Naive thymus-derived CD4-positive, alpha-beta T cell (primary cell): ENCODE measurements at places on chromosomes 1 and 21. TPM values are rescaled to one million over a fixed set of nuclear protein-coding genes. Genes with fewer than 3 reads are reported as not detected.

- no peak for DNase-seq
Observed at GRCh38 chr1:181314959-181315358, 168.4 kb upstream of the CACNA1E start.

GRCh38 chr1:161834967-161835550 lies 68.9 kb downstream of the ATF6 start:
- no peak for DNase-seq

DNA sequence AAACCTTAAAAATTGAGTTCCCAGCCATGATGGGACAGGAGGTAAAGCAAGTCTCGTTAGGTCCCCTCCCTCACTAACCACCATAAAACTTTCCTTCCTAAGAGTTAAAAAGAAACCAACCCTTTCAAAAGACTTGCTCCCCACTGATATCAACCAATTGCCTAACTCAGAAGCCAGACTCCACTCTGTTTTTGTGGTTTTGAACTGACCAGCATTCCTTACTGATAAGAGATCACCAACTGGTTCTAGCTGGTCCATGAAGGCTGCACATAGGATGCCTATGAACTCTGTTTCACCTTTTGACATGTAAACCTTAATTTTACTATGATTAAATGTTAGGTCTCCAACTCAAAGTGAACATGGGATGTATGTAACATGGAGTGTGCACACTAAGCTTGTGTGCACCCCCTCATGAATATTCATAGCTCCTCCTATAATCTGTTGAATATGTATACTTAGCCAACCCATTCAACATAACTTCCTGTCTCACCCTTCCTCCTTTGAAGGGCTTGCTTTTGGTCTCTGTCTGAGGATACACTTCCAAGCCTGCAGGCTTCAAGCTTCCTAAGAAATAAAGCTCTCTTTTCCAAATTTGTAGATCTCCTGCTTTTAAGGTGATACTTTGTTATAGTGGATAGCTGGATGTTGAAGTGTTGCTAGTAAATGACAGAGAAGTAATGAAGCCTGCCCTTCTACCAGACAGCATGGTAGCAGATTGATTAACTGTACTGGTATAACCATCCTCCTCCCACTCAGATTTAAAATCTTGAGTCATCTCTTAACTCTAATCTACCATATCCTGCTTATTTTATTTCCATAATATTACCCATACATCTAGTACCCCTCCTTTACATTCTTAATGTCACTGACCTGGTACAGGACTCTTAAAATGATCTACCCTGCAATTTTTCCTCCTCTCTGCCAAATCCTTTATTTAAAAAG lies 95.6 kb downstream of the ZNF644 start:
- no peak for DNase-seq

DNA sequence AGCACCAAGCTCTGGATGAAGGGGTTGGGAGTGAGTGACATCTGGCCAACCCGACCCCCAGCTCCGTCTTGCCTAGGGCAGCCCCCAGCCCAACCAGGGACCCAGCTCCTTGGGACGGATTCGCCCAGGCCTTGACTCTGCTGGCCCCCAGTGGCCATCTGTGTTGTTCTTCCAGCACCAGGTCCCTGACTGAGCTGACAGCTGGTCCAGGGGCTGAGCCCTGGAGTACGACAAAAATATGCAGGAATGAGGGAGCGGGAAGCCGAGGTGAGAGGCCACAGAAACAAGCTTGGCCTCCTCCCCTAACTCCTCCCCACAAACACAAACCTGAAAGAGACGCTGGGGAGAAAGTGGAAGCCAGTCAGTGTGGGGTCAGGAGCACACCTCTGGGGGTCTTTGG lies 55.0 kb upstream of the PAX7 start:
- no peak for DNase-seq

DNA sequence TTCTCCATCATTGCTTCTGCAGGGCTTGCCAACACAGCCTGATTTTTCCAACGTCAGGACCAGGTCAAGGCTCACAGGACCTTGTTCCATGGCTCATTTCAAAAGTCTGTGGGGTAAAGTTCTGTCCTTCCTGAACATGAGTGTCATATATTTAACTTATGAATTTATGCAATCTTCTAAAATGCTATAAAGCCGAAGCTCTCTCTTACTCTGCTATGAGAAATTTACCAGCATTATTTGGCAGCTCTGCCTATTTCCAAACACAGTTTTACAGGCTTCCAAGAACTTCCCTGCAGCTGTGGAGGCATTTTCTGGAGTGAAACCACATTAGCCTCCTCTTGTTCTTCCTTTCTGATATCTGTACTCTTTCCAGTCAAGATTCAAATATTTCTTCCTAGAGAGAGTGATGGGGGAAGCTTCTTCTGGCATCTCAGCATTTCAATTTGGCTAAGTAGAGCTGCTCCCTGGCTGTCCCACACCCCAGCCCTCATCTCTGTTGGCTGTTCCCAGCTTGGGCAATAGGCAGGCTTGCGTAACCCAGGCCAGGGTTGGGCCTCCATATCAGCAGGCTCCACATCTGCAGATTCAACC lies 15.6 kb upstream of the HMGCS2 start:
- DNase-seq: no peak

GRCh38 chr21:16194095-16194787 lies 464.5 kb downstream of the USP25 start:
- no peak for DNase-seq

DNA sequence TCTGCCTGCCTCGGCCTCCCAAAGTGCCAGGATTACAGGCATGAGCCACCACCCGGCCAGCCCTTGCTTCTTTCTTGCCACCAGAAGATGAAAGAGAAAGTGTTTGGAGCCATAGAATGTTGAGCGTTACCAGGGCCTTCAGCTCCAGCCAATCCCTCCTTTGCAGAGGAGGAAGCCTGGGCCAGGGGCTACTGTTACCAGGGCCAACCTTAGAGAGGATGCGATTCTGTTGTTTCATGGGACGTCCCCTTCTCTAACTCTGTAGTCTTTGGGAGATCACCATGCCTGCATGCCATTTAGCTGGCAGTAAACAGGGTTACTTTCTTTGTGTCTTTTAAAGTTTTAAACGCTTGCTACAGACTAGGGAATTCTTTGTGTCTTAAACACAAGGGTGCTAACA lies 45.8 kb downstream of the CLDN14 start:
- DNase-seq: no peak

DNA sequence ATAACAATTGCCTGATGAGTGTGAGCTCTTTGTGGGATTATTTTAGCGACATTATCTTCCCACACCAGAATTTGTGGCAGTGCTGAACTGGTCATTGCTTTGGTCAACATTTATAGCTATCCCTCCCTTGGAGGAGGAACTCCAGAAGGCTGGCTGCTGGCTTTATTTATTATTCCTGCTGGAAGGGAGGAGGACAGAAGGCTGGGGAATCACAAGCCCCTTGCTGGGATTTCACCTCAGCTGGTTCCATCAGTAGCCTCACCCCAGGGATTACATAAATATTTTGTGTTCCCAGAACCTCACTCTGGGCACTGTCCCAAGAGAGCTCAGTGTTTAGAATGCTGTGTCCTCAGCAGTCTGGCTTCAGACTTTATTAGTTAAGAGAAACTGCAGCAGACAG lies 102.8 kb upstream of the C1orf21 start:
- DNase-seq: no peak

- no peak for DNase-seq
Observed at GRCh38 chr21:15003463-15004135, 61.2 kb downstream of the NRIP1 start.

DNA sequence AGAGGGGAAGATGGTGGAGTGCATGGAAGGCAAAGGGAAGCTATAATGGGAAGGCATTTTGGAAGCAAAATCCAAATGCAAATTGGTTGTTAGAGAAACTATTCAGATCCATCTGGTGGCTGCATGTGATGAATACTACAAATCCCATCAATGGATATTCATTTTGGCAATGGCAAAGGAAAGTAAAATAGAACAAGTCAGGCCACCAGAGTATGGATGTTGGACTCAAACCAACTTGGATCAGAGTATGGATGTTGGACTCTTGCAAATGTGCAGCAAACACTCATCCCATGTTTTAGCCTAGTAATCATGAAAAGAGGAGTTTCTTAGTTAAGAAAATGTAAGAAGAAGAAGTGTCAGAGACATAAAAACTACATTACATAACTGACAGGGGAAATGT lies 289.6 kb upstream of the DAB1 start:
- DNase-seq: no peak

DNA sequence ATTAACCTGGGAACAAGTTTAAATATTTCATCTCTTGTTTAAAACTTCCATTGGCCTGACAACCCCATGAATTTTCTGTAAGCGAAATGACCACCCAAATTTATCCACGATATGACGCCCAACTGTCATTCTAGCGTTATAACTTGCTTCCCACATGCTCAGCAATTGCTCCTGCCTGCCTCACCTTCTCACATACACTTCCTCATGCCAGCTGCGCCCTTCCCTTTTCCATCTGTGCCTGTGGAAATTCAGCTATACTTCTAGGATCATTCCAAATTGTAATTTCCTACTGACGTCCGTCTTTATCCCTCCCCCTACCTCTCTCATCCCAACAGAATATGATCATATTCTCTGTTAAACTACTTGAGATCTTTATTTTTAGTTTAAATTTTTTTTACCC lies 248.0 kb downstream of the RGS7 start:
- DNase-seq: no peak

- DNase-seq: no peak
Observed at GRCh38 chr1:214120951-214121350, 133.2 kb downstream of the PROX1 start.

DNA sequence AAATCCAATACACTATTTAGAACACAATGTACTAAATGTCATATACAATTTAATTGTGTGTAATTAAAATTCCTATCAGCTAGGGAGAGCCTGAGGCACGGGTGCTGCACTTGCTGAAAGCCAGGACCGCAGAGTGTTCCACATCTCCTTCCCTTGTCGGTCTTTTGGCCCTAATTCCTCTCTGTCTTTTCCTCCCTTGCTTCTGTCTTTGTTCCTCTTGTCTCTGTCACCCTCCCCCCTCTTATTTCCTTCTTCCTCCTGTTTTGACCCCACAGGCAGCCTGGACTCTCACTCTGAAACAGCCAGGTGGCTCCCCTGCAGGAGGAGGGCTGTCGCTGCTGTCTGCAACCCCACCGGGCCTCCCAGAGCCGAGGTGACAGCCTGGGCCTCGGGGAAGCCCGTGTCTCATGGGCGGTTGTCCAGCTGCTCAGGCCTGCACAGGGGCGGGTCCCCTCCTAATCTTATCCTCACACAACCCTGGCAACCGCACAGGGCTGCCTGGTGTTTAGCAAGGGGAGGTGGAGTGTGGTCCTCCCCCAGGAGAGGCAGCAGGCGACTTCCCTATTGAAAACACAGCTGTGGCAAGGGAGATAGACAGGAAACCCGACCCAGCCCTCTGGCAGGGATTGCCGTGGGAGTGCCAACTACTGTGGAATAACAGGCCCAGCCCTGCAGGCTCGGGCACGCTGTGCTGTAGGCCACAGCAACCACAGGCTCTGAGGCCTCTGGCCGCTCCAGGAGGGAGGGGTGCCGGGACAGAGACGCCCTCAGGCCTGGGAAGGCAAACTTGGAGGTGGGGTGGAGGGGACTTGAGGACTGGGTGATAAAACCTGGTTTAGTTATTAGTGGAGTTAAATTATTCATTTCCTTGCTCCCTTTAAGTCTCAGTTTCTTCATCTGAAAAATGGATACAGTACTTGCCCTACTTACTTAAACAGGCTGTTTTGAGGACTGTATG lies 68.8 kb upstream of the WDR26 start:
- no peak for DNase-seq

DNA sequence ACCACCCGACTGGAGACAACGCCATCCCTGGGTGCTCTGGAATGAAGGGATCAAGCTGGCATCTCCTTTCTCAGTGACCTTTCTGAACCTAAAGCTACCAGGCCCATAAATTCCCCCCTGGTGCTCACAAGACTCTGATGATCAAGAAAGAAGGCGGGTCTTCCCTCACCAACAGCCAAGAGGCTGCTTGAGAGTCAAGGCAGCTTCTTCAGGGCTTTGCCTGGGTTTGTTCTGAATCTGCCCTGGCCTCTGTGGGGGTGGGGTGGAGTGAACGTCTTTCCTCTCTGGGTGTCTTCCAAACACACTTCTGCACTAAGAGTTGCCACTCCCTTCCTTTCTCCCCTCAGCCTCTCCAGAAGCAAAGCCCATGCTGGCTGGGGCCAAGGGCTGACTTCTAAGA lies 36.1 kb downstream of the CD247 start:
- peak; percentile 82 for DNase-seq

GRCh38 chr1:181255270-181255929 lies 166.9 kb downstream of the IER5 start:
- no peak for DNase-seq

DNA sequence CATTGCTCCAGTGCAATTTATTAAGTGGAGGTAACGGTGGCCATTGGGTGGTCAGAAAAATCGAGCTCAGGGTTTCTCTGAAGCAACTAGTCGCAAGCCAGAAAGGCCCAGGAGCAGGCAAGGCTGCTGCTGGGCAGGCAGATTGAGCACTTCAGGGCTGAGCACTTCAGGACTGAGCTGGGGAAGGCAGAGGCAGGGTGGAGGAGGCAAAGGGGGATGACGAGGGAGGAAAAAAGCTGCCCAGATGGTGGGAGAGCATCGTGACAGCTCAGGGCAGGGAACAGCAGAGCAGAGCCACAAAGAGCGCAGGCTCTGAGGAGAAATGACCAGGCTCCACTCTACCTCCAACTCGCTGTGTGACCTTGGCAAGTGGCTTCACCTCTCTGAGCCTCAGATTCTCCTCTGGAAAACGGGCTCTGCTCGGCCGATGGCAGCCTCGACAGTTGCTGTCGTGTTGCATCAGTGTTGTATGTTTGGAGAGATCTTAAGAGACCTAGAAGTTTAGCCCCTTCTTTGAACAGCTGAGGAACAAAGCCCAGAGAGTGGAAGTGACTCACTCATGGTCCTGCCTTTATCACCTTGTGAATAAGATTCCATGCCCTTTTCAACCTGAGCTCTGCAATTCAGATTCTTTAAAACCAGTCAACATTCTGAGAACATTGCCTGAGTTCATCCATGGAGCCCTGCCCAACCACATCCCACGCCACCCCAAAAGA lies 141.4 kb downstream of the SYF2 start:
- DNase-seq: no peak

DNA sequence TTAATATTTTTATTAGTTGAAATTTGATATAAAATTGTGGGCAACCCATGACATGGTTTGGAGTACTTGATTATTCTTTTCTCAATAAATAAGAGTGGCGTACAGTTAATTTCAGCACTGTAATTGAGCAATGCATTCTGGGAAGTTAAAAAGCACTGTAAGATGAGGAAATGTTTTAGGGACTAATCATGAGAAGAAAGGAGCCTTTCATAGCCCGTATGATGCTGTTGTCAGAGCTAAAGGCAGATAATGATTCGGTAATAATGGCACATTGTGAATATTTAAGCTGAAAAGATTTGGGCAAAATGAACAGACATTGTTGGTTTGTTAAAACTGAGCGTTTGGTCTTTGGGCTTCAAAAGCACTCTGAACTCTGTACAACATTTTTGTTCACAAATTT lies 139.3 kb downstream of the NFIA start:
- no peak for DNase-seq

- DNase-seq: no peak
Observed at GRCh38 chr21:29613021-29613420, 314.3 kb downstream of the BACH1 start.

Gene TAS1R3
- total RNA-seq: 2.6 TPM

Gene LIPI
- total RNA-seq: not detected

Gene RGS7
- not detected for total RNA-seq

Gene TUFT1
- total RNA-seq: 4.6 TPM

Gene WLS
- 0.62 TPM for total RNA-seq

Gene ATP5PB
- total RNA-seq: 111 TPM

Gene PAQR6
- total RNA-seq: 2.9 TPM

Gene LPAR3
- 1.1 TPM for total RNA-seq

Gene FOXO6
- total RNA-seq: not detected
